Activated naive CD4-positive, alpha-beta T cell treated with Interleukin-2 at 50 U/mL for 16 hours (primary cell): ENCODE measurements at places on chromosomes 6 and 20.

DNA sequence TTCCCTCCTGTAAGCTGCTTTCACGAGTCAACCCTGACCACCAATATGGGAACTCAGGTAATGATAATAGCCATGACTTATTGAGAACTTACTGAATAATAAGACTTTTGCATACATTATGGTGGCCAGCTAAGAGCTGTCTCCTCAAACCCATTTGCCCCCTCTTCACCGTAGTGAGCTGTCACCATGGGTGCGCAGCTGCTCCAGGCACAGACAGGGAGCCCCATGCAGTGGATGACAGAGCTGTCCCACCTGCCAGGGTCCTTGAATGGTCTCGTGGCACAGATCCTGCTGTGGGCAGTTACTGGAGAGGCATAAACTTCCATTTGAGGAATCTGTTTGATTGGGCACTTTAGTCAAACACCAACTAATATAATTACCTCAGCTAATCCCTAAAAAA, 1.9 kb downstream of the SLC22A16 start:
- DNase-seq: no peak

DNA sequence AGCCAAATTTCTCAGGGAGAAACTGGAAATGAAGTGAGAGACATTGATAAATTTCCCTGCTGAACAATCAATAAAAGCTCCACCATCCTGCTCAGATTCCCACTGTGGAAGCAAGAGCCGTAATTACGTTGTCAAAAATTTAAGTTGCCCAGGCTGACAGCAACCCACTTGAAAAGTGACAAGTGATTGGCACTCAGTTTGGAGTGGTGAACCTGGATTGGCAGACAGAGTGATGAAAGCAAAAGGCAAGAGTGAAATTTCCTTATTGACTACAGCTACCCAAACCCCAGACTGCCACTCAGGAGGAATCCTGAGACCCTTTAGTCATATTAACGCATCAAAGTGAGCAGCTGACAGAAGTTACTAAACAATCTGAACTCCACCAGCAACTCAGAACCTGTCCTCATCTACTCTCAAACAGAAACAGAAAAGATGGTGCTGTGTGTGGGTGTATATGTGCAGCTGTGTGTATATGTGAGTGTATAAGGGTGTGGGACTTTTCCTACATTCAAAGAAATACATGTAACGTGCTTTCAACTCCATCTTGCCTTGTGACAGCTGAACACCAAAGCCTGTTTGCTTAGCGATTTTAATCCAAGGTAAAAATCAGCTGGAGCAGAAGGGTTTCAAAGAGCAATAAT, 157.4 kb downstream of the PKHD1 start:
- no peak for DNase-seq

DNA sequence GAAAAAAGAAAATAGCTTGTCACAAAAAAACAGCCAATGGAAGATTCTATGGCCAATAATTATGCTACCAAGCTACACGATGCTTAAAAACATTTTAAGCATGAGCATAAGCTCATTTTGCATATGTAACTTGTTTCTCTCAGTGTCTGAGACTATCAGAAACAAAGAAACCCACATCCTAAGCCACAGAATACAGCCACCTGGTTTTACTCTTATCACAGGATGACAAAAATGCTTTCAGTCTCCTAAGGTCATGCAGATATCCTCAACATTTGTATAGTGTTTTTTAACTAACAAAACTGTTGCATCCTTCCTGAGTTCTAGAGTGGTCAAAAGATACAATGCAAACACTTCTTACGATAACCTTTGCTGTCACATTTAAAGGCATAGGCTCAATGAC, 172.1 kb upstream of the RUNX2 start:
- DNase-seq: no peak

DNA sequence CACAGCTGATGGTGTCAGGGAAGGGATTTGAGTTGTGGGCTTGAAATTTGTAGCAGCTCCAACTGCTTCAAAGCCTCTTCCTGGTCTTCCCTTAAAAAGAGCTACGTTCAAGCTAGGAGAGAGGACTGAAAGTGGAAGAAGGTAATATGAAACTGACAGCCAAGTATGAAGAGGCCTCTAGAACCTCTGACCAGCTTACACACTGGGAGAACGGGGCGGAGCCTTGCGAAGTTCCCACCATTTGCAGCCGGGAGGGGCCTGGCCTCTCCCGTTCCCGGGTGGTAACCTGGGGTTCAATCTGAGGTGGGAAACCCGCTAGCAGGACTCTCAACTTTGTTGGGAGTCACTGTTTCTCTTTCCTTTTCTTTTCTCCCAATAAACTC, 97.8 kb upstream of the PDE10A start:
- DNase-seq: no peak

- DNase-seq: no peak
These were observed 216.2 kb downstream of the CD83 start for GRCh38 chr6:14333556-14334305.

GRCh38 chr6:21396313-21396712, 197.2 kb upstream of the SOX4 start:
- no peak for DNase-seq

DNA sequence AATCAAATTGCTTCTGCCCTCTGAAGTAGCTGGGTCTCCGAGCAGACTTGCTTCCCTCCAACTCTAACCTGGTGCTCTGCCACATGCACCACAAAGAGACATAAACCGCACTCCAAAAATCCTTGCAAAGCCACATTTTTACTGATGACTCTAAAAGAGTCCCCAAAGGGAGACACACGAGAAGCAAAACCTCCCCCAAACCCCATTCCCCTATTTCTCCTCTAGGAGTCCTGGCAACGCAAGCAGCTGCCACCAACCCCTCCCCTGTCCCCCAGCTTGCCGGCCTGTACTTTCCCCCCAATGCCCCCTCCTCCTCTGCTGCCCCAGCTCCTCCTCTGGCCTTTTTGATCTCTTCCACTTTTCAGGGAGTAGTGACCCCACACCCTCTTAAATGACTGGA, 180.1 kb upstream of the ARID1B start:
- no peak for DNase-seq

GRCh38 chr6:80468398-80468797, 361.9 kb downstream of the BCKDHB start:
- DNase-seq: no peak

DNA sequence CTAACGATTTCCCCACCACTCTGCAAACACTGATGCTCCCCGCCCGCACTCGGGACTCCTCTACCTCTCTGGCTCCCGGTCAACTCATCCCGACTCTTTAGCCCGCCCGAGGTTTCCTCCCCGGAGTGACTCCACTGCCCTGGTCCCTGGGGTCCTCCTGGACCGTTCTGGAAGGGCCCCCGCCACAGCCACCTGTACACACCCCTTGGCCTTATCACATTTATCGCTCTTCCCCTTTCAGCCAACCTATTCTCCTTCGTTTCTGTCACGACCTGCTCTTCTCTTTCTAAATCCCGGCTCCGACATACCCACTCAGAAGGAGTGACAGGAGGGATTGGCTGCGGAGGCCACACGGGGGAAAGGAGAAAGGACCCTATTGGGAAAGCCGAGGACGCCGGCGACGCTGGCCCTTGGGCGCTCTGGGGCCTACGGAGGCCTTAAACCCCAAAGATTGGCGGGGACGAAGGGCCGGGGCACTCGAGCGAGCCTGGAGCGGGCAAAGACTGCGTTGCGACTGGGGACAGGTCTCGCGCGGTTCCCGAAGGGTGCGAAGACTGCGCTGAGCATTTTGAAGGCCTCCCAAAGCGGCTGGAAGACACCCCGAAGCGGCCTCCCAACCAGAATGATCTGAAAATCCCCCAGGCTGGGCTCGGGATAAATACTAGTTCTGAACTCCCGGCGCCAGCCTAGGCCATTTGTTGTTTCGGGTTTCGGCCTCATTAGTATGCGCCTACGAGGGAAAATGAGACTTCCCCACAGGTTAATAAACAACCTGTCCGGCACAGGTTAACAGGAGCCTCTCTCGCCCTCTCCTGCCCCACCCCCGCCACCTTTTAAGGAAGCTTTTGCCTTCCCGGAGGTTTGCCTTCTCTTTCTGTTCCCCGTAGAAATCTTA, 9.2 kb downstream of the SIM1 start:
- DNase-seq: no peak

DNA sequence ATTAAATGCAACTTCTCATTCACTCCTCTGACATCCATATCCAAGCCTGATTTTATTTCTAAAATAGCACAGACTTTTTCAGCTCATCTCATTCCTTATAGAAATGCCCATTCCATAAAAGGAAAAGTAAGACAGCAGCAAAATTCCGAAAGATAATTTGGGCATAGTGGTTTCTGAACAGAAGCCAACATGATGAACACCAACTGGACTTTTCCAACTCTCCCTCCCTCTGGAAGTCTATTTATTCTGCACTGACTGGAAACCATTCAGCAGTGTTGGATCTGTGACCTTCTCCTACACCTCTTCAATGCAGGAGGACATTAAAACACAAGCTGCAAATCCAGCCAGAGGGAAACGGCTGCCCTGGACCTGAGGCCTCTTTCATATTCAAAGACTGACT, 306.2 kb upstream of the NT5E start:
- no peak for DNase-seq

GRCh38 chr20:4507288-4507719, 214.4 kb upstream of the PRND start:
- no peak for DNase-seq

DNA sequence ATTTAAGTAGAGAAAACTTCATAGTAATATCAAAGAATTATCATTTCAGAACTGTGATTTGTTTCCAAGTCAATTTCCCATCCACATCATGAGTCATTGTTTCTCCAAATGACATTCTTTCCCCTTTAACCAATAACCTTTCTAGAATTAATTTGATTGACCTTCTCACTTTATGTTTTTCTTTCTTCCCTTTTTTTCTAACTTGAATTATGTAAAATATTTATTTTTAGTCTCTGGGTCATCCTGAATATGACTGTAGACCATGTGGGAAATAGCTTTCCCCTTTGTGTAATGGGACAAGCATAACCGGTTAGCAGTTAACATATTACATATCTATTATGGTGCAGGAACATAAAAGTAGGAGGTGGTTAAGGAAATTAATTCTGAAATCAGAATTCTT, 291.1 kb downstream of the GJA1 start:
- DNase-seq: no peak

DNA sequence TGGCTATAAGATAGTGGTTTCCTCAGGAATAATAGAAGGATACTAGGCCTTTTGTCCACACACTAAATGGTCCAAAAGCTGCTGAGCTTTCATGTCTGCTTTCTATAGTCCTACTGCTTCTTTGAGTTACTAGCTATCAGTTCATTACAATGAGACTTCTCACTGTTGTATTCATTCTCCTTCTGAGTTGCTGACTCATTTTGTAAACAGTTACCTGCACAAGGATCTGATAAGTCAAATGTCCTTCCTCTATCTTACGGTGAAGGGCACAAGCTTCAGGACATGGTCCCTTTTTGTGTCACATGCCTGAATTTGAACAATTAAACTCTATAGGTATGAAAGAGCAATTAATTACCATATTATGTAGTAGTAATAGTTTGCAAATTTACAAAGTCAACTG, 90.5 kb downstream of the MAN1A1 start:
- no peak for DNase-seq

GRCh38 chr20:36544134-36545018, 3.1 kb downstream of the MYL9 start:
- no peak for DNase-seq

GRCh38 chr6:67882436-67883311, 752.4 kb upstream of the ADGRB3 start:
- DNase-seq: no peak

DNA sequence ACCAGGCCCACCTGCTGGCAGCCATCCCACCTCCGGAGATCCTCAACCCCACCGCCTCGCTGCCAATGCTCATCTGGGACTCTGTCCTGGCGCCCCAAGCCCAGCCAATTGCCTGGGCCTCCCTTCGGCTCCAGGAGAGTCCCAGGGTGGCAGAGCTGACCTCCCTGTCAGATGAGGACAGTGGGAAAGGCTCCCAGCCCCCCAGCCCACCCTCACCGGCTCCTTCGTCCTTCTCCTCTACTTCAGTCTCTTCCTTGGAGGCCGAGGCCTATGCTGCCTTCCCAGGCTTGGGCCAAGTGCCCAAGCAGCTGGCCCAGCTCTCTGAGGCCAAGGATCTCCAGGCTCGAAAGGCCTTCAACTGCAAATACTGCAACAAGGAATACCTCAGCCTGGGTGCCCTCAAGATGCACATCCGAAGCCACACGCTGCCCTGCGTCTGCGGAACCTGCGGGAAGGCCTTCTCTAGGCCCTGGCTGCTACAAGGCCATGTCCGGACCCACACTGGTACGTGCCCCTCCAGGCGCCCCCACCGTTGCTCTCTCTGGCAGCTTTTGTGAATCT, 1.1 kb downstream of the SNAI1 start:
- DNase-seq: no peak

GRCh38 chr20:24337069-24337468, 132.4 kb upstream of the SYNDIG1 start:
- no peak for DNase-seq

DNA sequence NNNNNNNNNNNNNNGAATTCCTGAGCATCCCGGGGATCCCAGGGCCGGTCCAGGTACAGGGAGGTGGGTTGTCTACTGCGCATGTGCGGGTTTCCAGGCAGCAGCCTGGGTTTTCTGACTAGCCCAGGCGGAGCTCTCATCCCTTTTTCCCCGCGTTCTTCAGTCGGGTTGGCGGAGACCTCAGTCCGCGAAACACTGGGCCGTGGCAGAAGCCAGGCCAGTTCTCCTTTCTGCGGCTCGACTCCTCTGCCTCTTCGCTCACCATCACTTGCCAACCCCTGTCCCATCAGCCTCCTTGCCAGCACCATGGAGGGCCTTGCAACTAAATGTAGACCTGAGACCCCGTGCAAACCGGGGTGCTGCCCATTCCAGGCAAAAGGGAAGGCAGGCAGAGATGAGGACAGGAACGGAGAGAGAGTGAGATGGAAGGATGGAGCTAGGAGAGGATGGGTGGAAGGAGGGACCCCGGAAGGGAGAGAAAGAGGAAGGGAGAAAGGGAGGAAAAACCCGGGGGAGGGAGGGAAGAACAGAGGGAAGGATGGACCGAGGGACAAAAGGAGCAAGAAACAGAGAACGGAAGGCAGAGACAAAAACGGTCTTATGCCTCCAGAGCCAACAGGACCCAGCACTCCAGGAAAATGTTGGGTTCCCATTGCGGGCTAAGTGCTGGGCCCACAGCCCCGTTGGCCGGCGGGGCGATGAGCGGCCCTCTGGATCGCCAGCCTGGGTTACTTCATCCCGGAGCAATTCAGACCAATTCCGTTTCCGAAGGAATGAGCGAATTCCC, 445.4 kb upstream of the DEFB115 start:
- DNase-seq: no peak

DNA sequence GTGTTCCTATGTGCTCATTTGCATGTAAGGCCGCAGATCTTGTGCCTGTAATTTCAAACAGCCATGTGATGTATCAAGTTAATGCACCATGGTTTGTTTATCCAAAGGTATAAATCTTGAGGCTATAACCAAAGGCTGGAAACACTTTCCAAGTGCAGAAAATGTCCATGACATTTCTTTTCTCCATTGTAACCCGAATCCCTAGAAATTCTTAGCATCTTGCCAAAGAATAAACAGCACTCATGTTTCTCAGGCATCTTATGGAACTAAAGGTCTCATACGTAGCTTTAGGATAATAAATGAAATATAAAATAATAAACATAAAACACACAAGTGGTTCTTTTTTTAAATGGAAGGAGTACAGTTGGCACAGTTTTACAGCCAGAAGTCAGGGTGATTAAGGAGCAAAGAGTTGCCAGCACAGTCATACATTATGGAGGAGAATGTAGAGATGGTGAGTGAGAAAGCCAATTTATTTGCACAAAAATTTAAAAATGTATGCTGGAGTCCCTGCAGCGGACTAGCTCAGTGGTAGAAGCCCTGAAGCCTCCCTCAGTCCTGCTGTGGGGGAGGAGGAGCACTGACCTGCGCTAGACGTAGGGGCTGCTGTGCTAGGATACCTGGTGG, 18.0 kb downstream of the CDH26 start:
- no peak for DNase-seq
